NCI-H2107 (cell line): ENCODE measurements at places on chromosomes 4 and X.

- no peak for DNase-seq
Observed at GRCh38 chr4:188146618-188147017, 7.4 kb downstream of the TRIML1 start.

DNA sequence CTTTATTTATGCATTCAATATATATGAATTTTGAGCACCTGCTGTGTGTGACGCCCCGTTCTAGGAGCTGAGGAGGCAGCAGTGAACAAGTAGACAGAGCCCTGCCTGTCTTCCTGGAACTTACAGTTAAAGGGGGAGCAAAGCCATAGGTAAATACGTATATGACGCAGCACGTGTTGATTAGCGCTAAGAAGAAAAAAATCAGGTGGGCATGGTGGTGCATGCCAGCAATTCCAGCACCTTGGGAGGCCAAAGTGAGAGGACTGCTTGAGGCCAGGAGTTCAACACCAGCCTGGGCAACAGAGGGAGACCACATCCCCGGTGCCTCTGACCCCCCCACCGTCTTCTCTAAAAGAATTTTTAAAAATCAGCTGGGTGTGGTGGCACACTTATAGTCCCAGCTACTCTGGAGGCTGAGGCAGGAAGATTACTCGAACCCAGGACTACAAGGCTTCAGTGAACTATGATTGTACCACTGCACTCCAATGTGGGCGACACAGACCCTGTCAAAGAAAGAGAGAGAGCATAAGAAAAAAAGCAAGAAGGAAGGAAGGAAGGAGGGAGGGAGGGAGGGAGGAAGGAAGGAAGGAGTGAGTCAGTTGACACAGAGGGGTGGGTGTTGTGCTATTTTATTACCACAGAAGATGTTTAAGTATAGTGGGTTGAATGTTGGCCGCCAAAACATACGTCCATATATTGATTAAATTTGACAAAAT is 5.4 kb upstream of the KIAA0232 start:
- no peak for DNase-seq

DNA sequence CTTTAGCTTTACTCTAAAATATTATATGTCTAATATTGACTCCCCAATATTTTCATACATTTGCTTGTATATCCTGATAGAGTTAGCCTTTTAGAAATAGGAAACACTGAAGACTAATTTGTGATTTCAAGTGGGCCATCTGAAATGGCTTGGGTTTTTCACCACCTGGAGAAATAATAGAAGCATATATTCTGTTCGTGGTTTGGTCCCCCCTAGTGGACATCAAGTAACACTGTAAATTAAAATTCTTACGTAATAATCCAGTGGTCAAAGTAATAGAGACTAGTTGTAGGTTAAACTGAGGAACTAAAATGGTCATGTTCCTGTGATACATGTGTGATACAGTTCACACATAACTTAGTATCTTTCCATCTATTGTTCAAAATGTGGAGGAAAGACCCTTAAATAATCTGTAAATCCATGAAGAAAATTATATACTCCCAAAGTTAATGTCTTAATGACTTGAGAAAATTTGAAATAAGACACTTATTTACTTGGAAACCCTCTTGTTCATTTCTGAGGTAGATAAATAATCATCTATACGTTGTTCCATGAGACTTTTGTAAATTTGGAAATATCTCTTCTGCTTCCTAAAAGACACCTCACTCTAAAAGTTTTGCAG is 79.8 kb upstream of the SMARCAD1 start:
- no peak for DNase-seq

- no peak for DNase-seq
Observed at GRCh38 chrX:154471839-154472684, 7.0 kb downstream of the LAGE3 start.

GRCh38 chr4:111330786-111331185 is 707.9 kb upstream of the PITX2 start:
- no peak for DNase-seq

- DNase-seq = no peak
Observed at GRCh38 chr4:169906821-169907220, 119.4 kb downstream of the MFAP3L start.

- no peak for DNase-seq
Observed at GRCh38 chrX:21132686-21133393, 241.4 kb upstream of the CNKSR2 start.

- DNase-seq = no peak
Observed at GRCh38 chrX:21691512-21692018, 33.4 kb upstream of the KLHL34 start.

DNA sequence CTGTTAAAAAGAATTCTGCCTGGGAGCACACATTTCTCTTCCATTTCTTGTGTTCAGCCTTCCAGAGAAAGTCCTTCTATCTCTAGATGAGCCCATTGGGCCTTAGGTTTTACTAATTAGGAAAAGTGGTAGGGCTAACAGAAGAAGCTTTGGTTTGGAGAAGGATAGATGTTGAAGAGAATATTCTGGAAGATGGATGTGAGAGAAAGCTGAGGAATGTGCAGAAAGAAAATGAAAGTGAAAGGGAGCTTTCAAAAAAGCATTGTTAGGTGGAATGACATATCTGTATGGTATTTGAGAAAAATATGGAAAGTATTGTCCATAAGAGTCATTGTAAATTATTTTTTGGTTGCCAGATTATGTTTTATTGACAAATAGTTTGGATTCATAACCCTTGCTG is 474.8 kb upstream of the SLIT2 start:
- DNase-seq = no peak

- no peak for DNase-seq
Observed at GRCh38 chr4:126306152-126306869, 991.6 kb downstream of the FAT4 start.

DNA sequence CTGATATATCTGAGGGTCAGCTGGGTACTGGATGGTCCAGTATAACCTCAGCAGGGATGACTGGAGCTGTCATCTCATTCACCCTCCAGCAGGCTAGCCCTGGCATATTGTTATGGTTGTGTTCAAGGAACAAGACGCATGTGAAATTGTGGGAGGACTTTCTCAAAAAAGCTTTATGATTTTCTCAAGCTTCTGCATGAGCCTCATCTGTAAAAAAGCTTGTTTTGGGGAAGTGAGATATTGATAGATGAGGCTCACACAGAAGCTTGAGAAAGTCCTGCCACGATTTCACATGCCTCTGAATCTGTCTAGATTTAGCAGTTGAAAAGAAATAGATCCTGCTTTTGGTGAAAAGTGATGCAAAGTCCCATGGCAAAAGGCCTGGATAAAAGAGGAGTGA is 93.4 kb downstream of the SPCS3 start:
- DNase-seq = no peak

DNA sequence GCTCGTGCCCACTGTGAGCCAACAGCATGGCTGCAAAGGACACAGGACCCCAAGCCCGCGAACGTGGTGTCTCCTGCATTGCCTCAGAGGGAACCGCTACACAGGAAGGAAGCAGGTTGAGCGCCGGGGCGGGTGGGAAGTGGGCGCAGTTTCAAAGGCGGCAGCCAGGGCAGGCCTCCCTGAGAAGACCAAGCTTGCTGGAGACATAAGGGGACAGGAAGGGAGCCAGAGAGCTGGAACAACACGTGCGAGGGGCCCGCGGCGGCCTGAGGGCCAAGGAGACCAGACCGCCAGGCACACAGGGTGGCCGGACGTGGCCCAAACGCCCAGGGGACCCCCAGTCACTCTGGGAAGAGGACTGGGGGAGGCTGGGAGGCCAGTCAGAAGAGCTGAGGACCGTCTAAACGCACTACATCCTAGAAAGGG is 32.0 kb downstream of the CTBP1 start:
- DNase-seq = no peak

DNA sequence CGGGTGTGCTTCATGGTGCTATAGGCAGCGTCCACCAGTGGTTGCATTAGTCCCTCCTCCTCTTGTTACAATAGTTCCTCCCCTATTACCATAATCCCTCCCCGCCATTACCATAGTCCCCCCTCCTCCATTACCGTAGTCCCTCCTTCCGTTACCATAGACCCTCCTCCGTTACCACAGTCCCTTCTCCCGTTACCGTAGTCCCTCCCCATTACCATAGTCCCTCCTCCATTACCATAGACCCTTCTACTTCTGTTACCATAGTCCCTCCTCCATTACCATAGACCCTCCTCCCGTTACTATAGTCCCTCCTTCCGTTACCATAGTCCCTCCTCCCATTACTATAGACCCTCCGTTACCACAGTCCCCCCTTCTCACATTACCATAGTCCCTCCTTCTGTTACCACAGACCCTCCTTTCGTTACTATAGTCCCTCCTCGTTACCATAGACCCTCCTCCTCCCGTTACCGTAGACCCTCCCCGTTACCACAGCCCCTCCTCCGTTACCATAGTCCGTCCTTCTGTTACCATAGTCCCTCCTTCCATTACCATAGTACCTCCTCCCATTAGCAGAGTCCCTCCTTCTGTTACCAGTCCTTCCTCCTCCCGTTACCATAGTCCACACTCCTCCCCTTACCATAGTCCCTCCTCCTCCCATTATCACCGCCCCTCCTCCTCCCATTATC is 129.6 kb downstream of the DHRSX start:
- no peak for DNase-seq

DNA sequence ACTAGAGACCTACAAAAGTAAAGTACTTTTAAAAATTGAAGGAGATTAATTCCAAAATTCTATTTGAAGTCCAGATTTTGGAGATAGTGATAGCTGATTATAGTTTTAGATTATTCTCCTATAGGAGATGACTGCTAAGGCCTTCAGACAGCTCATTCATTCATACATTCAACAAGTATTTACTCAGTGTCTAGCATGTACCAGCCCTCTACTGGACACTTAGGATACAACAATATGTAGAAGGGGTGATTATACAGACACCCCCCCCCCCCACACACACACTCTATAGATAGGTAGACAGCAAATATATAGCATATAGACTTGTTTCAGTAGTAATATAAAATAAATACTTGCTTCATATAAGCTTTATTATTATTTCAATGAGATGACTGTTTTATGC is 60.4 kb upstream of the TAF9B start:
- no peak for DNase-seq

DNA sequence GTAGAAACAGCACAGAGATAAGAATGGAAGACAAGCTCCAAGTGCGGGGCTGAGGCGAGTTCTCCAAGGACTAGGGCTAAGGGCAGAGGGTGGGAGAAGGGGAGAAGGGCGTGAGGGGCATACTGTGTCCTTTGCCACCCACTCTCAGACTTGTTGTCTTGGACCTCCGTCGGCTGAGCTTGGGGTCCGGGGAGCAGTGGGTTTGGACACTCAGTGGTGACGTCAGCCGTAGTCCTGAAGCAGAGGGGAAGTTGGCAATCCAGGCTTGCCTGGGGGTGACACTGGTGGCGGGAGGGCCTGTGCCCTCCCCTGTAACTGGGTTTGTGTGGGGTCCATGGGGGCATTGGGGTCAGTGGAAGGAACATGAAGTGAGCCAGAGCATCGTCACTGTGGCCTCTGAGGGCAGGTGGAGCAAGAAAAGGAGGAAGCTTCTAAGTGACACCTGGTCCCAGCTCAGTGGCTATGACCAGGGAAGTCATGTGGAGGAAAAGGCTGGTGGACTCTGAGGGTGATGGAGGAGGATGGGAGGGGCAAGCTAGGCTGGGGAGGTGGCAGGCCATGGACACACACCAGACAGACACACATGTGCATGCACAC is 17.6 kb downstream of the CD99 start:
- DNase-seq = no peak

DNA sequence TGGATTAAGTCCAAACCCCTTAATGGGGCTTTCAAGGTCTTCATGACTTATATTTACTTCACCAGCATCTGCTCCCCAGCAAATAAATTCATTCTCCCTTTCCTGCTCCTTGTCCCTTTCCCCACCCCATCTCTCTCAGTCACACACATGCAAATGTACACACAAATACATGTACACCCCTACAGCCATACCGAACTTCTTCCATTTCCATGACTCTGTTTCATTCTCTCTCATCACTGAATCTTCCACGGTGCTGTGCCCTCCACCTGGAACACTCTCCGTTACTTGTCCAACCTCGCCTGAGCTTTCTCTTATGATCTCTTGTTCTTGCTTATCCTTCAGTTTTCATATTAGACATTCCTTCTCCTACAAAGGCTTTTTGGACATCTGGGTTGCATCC is 22.0 kb upstream of the RPA4 start:
- DNase-seq = no peak

DNA sequence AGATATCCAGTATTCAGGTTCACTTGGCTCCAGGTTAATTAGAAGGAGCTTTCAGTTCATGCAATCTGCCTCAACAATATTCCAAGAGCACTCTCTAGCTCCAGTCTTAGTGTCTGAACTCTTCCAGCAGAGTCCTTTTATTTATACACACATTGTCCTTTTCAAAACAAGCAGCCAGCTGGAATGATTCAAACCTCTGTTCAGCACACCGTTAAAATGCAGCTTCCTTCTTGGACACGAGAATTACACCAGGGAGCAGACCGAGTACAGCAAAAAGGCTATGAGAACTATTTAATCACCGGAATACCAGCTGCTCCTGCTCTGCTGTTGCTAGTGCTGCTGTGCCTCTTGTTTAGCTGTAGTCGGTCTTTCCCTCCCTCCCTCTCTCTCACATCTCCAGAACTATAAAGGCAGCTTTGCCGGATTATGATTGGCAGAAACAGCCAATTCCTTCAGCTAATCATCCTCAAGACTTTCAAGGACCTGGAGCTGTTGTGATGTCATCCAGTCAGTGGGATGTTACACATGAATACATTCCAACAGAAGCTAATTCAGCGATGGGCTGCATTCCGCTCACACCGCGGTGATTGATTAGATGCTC is at the start of gene NDST4:
NDST4 (minus strand) TSS at position 115 of the 601 bp plus-strand sequence. CDS start 36,584 bp downstream, outside the sequence.
- no peak for DNase-seq
